ENCODE measurements at places on chromosomes 16 and 17.

DNA sequence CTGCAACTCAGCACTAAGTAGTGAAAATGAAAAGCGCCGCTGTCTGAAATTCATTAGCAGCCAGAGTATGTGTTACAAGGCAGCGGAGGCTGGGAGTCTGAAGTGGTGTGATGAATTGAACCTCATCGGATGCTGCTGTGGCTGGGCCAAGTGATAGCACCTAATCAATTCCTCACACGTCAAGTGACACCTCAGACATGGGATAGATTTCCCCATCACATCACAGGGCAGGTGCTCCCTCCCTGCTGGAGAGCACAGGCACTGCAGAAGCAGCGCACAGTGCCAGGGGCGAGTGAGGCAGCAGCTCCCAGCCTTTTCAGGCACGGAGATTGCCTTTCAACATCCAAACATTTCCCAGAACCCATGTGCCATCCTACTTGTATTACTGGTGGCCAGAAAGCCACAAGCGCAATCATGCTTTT, 32.2 kb downstream of the DRC3 start:
- DNase-seq = no peak

- no peak for DNase-seq
Measured at GRCh38 chr16:4461250-4462085, 13.0 kb downstream of the NMRAL1 start.

DNA sequence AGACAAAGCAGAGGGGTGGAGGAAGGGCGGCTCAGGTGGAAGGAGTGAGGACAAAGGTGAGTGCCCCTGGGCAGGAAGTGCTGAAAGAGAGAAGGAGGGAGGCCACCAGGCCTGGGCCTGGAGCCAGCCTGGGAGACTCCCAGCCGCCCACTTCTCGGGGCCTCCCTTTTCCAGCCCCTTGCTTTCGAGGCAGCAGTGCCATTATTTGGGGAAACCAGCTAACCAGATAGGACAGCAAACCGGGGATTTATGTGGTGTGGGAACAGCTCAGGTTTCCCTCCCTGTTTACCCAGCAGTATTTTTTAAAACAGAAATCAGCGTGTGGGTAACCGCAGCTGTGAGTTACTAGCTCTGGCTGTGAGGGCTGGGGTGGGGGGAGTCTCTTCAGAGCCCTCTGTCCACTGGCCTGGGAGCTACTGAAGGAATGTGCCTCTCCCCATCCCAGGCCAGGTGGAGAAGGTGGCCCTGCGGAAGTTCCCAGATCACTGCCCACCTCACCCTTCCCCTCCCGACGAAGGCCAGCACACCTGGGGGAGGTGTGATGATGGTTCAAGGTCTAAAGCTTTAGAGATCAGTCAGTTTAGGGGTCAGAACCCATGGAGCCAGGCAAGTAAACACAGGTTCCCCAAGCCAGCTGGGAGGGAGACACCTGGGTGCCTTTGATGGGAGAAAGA, 8.4 kb upstream of the MEOX1 start:
- DNase-seq = no peak

GRCh38 chr17:55090079-55090492, 121.5 kb downstream of the STXBP4 start:
- DNase-seq = no peak

DNA sequence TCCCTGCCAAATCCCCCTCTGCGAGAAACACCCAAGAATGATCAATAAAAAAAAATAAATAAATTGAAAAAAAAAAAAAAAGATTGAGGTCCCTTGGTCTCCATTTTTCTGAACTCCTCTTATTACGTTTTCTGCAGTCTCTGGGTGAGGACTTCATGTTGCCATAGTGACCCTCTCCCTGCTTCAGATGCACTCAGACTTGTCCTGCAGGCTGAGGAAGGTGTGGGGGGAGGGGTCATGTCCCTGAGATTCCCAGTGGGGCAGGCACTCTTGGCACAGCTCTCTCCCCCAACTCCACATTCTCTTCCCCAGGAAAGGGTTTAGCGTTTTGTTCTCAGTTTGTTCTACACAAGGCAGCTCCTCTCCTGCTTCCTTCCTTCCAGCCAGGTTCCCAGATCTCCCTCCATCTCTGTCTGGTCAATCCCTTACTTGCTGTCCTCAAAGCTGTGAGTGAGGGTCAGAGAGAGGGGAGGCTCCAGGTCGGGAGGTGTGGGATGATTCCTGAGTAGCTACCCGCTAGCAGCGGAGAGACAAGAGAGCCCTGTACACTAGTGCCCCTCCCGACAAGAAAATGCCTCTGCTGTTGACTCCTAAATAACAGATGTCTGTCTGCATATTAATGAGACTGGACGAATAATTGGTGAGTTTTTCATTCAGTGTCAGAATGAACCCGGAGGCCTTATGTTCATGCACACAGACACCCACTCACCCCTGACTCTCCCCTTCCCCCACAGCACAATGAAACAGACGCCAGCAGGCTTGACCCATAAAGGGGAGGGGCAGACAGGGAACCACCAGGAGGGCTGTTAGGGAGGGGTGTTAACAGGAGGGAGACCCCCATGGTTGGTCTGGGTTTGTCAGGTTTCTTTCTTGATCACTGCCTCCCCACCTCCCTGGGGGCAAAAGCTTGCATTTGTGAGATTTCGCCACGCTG, 9.2 kb downstream of the RND2 start:
- no peak for DNase-seq

GRCh38 chr17:68514831-68515635, 2.8 kb downstream of the PRKAR1A start:
- peak; percentile 11 for DNase-seq

DNA sequence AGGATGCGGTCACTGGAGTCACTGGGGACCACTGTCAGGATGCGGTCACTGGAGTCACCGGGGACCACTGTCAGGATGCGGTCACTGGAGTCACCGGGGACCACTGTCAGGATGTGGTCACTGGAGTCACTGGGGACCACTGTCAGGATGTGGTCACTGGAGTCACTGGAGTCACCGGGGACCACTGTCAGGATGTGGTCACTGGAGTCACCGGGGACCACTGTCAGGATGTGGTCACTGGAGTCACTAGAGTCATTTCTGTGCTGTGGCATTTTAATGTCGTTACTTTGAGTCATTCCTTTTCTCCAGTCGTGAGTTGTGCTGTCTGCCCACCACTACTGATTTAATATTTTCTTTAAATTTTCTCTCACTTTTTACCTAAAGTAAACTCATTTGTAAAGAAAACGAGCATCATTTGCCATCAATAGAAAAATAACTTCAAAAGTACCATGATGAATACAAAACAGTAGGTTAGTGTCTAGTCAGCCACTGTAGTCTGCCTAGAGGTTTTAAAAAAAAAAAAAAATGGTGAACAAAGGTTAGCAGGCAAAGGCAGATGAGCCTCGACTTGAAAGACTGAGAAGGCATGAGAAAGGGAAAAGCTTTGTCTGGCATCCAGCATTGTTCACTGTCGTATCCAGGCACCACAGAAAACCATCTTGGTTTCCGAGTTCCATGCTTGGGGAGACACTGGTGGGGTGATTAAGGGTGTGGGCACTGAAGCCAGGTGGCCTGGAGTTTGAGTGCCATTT, 346.6 kb downstream of the SNX29 start:
- no peak for DNase-seq

DNA sequence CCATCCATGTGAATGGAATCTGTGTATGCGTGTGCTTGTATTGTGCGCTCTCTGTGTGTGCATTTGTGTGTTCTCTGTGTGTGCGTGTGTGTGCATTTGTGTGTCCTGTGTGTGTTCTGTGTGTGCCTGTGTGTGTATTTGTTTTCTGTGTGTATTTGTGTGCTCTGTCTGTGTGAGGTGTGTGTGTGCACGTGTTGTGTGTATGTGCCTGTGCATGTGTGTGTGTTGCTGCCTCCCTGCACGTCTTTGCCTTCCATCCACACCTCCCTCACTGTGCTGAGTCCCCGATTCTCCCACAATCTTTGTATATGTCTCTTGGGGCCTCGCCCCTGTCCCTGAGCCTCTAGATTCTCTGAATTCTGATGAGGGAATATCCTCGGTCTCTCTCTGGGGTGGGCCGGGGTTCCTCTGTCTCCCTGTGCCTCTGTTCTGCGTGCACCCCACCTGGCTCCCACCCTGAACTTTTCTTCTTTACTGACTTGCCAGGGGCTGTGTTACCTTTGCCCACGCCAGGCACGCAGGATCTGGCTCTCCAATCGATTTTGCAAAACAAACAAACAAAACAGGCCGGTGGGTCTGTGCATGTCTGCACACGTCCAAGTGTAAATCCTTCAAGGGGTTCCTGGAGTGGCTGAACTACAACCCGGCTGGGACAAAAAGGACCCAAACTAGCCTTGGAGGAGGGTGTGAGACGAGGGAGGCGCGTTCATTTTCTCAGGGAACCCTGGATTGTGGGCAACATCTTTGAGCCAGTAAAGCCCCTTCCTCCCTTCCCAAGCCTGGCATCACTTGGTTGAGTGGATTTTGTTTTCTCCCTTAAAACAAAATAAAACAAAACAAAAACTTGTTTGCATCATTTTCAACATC, 8.1 kb upstream of the FOXF1 start:
- no peak for DNase-seq

- DNase-seq = no peak
Measured at GRCh38 chr17:20995164-20995872, 47.5 kb downstream of the USP22 start.
